IPS-NIHi11 (cell line): ENCODE measurements at places on chromosomes 16 and 17.

DNA sequence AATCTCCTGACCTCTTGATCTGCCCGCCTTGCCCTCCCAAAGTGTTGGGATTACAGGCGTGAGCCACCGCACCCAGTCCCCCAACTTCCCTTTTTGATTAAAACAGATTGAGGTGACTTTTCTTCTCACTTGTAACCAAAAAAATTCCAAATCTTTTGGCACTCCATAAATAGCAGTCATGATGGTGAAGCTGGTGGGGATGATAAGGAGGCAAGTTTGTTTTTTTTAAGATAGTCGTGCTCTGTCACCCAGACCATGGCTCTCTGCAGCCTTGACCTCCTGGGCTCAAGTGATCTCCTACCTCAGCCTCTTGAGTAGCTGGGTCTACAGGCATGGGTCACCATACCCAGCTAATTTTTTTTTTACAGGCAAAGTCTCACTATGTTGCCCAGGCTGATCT is 34.7 kb upstream of the PLCG2 start:
- no peak for DNase-seq

- DNase-seq = no peak
Measured at GRCh38 chr16:47036201-47036600, 62.7 kb upstream of the DNAJA2 start.

DNA sequence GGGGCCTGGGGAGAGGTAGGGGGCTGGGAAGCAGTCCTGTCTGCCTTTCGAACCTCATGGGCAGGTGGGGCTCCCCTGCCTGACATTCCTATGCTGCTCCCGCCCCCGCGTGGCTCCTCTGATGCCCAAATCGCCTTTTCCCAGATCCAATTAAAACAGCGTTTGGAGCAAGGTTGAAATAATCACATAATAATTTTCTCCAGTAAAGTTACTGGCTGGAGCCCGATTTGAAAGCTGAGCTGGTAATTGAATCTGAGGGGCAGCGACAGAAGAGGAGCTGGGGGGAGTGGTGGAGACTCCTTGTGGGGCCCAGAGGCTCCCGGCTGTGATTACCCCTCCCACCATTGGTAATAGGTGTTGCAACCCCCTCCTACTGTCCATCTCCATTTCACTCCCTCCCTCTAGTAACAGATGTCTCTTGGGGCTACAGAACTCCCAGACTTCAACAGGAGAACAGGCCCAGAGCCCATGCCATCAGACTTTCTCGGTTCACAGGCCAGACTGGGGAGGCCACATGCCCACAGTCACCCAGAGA is 38.9 kb upstream of the C1QL1 start:
- peak; percentile 87 for DNase-seq

DNA sequence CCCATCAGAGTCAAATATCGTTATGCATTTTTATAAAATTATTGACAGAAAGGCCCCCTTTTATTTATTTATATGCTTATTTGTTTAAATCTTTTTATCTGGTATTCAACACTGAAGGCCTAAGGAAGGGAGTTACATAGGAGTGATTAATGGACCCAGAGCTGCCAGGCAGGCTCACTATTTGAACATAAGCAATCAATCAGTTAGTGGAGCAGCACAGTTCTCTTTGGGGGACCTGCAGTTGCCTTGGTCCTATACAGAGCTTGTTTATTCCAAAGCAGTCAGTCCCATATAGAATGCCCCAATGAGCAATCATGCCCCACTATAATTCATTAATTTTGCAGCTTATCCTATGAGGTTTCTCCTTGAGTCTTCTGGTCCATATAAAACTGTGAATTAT is 389.4 kb upstream of the GOT2 start:
- DNase-seq = no peak

GRCh38 chr17:67682196-67682595 is 35.5 kb upstream of the NOL11 start:
- no peak for DNase-seq

- DNase-seq = no peak
Measured at GRCh38 chr16:88405216-88406060, 22.7 kb downstream of the ZNF469 start.

- DNase-seq = no peak
Measured at GRCh38 chr17:50858486-50859225, 7.5 kb downstream of the TOB1 start.

GRCh38 chr16:68781784-68782183 is 44.7 kb downstream of the CDH1 start:
- DNase-seq = no peak

DNA sequence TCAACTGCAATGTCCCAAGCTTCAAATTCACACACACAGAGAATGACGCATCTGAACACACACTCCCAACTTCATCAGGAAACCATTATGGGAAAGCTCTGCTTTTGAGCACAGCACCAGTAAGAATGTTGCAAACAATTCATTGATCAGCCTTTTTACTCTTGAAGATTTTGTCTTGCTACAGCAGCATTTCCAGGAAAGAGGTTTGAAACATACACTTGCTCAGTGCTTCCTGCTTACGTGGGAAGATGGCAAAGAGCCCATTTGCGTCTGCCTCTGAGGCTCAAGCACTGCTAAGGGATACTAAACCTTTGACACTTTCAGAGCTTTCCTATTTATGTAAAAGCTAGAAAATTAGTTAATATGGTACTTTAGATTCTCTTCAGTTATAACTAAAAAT is 77.2 kb upstream of the MON1B start:
- DNase-seq = no peak

- DNase-seq = no peak
Measured at GRCh38 chr16:72399811-72400210, 227.9 kb upstream of the PMFBP1 start.

DNA sequence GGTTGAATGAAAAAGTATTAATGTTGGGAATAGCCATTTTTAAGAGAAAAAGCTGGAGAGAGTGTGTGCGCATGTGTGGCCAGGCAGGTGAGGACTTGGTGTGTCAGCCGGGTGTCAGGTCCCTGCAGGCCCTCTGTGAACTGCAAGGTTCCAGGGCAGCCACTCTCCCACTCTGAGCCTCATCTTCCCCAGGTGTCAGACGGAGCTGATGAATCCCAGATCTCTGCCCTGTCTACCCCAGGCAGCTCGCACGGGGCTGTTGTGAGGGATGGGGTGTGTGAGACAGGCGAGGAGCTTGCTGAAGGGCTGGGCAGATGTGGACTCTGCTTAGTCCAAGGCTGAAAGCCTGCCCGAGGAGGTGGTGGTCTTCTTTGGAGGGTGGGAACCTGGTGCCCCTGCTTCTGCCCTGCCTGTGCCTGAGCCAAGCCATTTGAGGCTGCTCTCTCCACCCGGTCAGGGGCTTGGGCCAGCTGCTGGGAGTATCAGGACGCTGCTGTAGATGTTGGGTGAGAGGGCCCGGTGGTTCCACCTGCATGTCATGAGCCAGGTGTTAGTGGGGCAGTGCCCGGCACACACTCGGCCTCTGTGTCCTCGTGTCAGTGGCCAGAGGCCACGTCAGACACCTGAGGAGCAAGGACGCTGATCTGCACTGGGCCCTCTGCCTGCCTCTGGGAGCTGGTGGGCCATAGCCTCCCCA is 122.4 kb downstream of the RAB11FIP4 start:
- no peak for DNase-seq

DNA sequence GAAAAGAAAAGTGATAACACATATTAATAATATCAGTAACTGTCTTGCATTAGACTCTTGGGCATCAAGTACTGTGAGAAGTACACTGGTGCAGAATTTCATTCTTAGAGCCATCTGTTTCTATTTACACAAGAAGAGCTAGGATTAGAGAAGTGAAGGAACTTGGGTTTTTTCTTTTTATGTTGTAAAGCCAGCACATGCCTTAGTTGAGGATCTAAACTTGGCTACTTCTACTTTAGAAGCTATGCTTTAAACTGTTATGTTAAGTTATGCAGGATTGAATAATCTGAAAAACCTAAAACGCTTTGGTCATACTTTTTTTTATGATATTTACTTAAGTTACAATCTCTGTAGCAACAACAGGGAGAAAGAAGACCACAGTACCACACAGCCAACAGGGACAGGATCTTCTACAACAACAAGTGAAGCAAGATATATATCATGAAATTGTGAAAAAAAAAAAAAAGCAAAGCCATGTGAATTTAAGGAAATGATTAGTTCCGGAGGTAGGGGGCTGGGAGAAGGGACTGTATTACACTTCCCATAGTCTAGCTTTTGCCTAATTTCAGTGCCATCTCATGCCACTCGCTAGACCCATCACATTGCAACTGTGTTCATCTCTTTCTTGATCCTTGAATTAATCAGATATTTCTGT is 305.1 kb upstream of the GOT2 start:
- DNase-seq = no peak

DNA sequence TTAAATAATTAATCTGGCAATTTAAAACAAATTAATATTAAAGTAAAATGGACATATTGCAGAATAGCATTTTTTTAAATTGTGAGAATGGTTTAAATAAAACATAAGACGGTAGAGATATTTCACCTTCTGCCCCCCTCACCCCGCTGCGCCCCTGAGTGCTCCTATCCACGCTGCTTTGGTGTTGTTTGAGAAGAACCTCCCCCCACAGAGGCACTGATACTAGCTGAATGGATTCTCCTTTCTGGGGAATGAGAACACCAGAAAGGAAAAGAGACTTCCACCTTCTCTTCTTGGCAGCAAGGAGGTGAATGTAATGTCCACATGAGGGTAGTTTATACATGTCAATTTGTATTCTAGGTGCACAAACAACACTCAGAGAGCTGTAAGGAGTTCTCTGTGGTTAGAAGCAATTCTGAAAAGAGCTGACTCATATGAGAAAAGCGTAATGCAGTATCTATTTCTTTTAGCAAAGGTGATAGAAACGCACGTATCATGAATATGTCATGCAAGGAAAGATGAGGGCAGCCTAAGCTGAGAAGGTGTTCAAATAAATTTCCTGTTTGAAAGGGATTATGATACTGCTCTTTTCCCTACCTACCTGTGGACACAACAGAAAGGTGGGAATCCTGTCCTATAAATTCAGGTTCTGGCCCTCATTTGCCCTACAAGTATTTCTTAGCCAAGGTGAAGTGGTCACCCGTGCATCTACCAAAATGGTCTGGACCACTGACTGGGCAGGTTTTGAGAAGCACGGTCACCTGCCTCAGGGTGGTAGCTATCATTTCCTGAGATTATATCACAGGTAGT is 126.9 kb downstream of the PARN start:
- DNase-seq = no peak

GRCh38 chr17:76421044-76421407 is 31.9 kb downstream of the UBE2O start:
- DNase-seq = peak; percentile 47

DNA sequence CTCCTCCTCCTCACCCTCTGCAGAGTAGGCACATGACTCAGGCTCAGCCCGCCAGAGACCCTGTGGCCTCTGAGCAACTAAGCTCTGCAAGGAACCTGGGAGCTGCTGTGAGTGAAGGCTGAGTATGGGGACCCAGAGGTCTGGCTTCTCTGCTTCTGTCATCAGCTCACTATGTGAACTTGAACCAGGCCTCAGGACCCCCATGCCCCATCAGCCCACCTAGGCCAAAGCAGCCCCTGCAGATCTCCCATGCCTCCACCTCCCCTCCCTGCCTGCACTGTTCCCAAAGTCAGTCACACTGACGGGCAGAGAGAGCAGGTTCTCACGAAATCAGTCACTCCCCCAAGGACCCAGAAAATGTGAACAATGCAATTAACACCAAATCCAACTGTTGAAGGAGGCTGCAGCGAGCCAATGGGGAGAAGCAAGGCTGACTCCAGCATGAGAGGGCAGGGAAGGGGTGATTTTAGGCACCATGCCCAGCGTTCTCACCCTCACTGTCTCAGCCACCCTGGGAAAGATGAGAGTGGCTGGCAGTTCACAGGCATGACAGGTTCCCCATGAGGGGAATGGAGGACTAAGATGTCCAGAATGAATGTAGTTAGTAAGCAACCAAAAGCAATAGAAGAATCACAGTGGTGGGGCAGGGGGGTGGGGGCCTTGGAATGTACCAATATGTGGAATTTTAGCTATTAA is 60.6 kb downstream of the BEAN1 start:
- no peak for DNase-seq

DNA sequence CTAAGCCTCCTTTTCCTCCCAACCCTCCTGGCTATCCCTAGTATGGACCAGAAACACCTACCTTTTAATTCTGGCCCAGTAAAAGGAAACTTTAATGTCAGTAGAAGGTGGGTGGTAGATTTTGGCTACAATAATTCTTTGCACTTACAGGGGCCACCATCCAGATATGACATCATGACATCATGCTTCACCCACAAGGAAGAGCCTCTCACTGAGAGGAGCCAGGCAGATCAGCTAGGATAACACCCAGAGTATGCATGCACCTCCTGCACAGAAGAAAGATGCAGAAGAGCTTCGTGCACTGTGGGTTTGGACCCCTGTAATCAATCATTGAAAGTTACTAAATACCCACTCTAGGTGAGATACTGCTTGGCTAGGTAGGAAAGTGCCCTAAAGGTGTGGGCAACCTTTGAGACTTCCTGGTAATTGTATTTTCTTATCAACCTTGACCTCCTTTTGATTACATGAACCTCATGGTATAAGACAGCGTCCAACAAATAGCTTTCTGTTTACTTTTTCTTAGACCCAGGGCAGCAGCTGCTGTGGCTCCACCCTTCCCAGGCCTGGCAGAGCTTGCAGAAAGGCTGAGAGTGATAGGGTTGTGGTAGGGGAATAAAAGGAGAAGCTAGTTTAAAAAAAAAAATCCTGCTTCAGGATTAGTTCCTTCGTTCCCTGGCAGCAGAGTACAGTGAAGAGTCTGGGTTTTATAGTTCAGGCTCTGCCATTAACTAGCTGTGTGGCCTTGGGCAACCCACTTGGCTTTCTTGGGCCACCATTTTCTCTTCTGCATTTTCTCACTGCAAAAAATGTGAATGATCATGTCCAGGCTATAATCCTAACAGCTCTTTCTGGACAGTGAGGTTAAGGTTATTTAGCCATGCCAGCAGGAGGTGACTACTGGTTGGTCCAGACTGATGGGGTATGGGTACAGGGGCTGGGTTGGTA is 6.2 kb downstream of the MAP3K14 start:
- no peak for DNase-seq

DNA sequence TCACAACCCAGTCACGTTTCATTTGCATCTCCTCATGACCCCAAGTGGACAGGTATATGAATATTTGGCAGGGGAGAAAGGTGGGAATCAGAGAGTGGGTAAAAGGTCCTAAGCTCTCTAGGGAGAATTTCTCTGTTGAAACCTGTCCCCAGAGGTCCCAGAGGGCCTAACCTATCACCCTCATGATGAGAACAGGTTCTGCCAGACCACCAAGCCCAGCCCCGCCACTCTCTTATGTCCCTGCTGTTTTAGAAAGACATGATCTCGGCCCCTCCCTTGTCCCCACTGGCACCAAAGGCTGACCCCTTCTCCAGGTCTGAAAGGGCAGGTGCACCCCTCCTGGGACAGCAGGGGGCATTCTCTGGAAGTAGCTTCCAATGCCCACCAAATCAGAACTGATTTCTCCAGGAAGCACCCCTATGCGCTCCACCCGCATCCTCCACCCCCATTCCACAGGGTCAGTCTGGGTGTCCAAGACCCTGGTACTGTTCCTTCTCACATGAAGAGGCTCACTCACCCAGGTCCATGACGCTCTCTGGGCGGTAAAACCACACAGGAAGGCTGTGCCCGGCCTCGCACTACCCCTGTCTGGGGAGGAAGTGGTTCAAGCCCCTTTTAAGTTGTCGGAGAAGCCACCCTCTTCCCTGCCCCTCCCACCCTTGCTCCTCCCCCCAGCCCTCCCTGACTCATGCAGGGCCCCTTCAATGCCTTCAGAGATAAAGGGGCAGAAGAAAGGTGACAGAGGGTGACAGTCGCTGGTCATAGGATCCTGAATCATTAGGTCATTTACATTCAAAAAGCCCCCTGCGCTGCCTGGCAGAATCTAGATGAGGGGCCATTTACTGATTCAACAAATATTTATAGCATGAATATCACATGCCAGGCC is at the start of gene CCR7:
Gene CCR7 (minus strand): TSS at position 590 of the 886 bp plus-strand sequence. CDS start 63 bp downstream, at position 527.
- peak; percentile 14 for DNase-seq

- DNase-seq = no peak
Measured at GRCh38 chr17:1286379-1287106, 7.1 kb downstream of the TRARG1 start.
